ENCODE measurements at places on chromosomes 1 and 21. TPM values are rescaled to one million over a fixed set of nuclear protein-coding genes. Genes with fewer than 3 reads are reported as not detected.

PLA2G2F gene
- polyA plus RNA-seq = not detected

ADAM30 gene
- not detected for polyA plus RNA-seq

SUSD4 gene
- 17.1 TPM for polyA plus RNA-seq

CLDN17 gene
- not detected for polyA plus RNA-seq

BTG2 gene
- polyA plus RNA-seq = 115 TPM

FALEC gene
- polyA plus RNA-seq = 1.1 TPM

- no peak for DNase-seq
Observed at GRCh38 chr1:231207437-231207836, 33.6 kb upstream of the GNPAT start.

DNA sequence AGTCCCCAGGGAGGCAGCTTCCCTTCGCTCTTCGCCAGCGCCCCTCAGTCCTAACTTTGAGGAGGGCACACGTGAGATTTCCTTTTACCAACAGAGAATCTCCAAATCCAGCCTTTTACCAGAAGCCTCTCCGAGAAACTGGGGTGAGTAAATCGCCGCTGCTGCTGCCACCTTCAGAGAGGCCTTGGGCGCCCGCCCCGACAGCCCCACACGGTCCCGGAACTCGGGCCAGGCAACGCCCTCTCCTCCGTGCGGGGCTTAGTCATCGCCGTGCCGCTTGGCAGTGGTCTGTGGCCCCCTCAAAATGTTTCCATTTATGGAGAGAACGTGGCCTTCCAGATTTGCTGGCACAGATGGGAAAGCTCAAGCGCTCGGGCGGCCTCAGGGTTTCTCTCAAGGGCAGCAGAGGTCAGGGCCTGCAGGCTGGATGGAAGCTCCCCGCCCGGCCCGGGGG lies 41.4 kb upstream of the COL6A2 start:
- no peak for DNase-seq

- DNase-seq = no peak
Observed at GRCh38 chr1:26999440-26999987, 6.0 kb downstream of the TRNP1 start.

- no peak for DNase-seq
Observed at GRCh38 chr1:234397732-234398131, 24.5 kb downstream of the COA6 start.

GRCh38 chr1:47212636-47213229 lies 19.3 kb downstream of the TAL1 start:
- no peak for DNase-seq

- no peak for DNase-seq
Observed at GRCh38 chr1:167509587-167509986, 8.7 kb downstream of the CD247 start.

GRCh38 chr1:225097175-225097574 lies 167.7 kb downstream of the DNAH14 start:
- no peak for DNase-seq

- no peak for DNase-seq
Observed at GRCh38 chr1:167067904-167068303, 22.3 kb downstream of the GPA33 start.

- no peak for DNase-seq
Observed at GRCh38 chr1:8202182-8202905, 115.6 kb upstream of the SLC45A1 start.

- no peak for DNase-seq
Observed at GRCh38 chr1:225410036-225410435, 17.8 kb downstream of the LBR start.

GRCh38 chr1:73662526-73662925 lies 535.5 kb downstream of the LRRIQ3 start:
- no peak for DNase-seq

GRCh38 chr1:192709544-192709943 lies 73.6 kb downstream of the RGS13 start:
- no peak for DNase-seq

Data from left renal pelvis (tissue), 4 donors.